ENCODE measurements at places on chromosomes 1 and 21.

DNA sequence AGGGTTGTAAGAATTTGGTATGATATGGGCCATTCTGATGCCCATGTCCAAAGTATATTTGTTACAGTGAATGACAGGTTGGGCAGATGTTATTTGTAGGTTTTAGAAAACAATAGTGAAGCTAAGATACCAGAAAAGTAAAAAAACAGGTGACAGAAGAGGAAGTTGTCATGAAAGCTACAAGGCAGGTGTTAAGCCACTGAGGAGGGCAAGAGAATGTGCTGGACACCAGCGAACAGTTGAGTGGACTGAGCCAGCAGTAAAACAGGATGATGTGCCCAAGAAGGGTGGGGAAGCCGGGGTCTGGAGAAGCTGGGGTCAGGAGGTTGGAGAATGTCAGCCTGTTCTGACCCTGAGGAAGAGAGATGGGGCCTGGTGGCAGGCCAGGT lies 83.3 kb downstream of the DTL start:
- DNase-seq = no peak

DNA sequence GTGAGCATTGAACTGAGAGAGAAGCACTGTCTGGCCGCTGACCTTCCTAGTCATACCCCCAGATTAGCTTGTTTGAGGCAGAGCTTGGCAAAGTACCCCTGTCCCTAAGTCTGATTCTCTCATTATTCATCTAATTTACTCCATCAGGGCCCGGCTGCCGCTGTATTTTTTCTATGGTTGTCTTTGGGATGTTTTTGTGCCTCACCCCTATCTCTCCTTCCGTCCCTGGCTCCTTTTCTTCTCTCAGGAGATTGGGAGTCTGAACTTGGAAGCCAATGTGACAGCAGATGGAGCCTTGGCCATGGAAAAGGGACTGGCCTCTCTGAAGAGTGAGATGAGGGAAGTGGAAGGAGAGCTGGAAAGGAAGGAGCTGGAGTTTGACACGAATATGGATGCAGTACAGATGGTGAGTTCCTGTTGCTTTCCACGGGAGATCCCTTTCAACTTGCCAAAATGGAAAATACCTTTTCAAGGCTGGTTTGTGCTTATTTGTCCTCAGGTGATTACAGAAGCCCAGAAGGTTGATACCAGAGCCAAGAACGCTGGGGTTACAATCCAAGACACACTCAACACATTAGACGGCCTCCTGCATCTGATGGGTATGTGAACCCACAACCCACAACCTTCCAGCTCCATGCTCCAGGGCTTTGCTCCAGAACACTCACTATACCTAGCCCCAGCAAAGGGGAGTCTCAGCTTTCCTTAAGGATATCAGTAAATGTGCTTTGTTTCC lies 53.9 kb downstream of the LAMC2 start:
- DNase-seq = no peak

GRCh38 chr1:213330281-213330680 lies 279.2 kb downstream of the RPS6KC1 start:
- DNase-seq = no peak

DNA sequence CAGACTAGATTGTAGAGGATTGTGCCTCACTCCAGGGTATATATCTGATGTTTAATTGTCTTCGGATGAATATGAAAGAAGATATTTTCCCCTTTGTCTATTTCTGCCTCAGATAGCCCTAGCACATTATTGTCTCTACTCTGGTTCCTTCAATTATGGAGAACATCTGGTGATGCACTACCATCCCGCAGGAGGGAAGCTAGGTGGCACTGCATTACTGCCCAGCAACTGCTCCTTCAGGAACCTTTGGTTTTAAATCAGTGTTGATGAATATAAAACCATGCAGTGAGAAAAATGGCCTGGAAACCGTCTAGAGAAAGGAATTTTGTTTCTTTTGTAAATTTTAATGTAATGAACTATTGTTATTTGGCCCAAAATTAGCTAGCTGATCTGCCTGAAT lies 68.5 kb downstream of the GPR88 start:
- no peak for DNase-seq

DNA sequence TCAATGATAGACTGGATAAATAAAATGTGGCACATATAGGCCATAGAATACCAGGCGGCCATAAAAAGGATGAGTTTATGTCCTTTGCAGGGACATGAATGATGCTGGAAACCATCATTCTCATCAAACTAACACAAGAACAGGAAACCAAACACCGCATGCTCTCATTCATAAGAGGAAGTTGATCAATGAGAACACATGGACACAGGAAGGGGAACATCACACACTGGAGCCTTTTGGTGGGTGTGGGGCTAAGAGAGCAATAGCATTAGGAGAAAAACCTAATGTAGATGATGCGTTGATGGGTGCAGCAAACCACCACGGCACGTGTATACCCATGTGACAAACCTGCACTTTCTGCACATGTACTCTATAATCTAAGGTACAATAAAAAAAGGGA lies 883.4 kb upstream of the PRMT6 start:
- DNase-seq = no peak

DNA sequence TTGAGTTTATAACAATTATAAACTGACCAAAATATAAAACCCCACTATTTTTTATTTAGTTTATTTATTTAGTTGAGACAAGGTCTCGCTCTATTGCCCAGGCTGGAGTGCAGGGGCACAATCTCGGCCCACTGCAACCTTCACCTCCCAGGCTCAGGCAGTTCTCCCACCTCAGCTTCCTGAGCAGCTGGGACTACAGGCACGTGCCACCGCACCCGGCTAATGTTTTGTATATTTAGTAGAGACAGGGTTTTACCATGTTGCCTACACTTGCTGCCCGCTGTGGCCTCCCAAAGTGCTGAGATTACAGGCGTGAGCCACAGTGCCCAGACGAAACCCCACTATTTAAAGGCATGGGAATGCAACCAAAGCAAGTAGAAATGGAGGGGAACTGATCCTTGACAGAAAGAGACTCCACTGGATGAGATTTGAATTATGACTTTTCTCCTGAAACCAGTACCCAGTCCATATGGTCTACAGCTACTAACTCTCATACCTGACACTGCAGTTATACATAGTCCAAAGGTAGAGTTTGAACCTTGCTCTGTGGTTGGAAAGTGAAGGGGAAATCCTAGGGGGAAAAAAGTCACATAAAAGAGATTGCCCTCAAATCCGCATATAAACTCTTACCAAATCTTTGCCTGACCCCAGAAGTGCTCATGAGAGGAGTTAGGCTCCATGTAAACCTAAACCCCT lies 11.3 kb downstream of the LRRC8C start:
- DNase-seq = no peak

GRCh38 chr1:183983371-183984105 lies 54.0 kb downstream of the COLGALT2 start:
- DNase-seq = no peak

DNA sequence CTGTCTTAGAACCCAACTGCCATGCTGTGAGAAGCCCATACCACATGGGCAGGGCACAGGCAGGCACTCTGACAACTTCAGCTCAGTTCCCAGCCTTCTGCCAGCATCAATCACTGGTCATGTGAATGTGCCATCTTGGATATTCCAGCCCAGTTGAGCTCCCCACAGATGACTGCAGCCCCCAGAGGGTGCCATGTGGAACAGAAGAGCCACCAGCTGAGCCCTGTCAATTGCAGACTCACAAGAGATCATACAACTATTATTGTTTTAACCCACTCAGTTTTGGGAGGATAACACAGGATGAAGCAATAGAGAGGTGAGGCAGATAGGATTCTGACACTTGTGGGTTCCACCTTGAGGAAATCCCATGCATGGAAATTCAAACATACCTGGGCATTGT lies 78.4 kb upstream of the ZBTB40 start:
- no peak for DNase-seq

DNA sequence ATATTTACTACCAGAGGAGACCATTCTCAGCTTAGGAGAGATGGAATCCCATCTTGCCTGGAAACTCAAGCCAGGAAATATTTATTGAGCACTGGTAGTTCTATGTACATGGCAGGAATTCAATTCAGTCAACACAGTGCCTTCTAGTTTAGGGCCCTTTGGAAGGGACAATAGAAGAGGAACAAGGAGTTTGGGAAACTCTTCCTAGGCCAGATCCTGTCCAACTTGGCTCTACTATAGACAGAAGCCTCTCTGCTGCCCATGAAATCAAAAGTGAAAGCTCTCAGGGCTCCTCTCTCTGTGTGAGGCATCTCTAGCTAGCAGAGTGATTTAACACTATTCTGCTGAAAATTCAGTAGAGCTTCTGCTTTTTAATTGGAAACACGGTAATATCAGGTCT lies 244.6 kb upstream of the MAP1LC3C start:
- DNase-seq = no peak

DNA sequence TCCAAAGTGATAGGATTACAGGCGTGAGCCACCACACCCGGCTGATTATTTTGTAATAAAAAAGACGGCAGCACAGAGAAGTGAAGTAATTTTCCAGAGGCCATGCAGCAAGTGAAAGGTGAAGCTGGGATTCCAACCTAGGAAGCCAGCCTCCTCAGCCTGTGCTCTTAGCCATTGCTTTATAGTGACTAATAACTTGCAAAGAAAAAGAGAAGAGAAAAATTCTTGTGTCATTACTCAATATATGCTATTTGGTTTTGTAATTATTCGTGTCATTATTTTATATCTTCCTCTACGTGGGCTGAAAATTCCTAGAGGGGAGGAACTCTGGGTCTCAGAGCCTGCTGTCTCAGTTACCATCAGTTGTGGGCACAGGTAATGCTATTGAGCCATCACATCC lies 1.6 kb upstream of the IER5 start:
- no peak for DNase-seq

Data from DMS 273 treated with DMSO at 0.1 percent for 48 hours (cell line).